ENCODE measurements at places on chromosomes 3 and 15.

DNA sequence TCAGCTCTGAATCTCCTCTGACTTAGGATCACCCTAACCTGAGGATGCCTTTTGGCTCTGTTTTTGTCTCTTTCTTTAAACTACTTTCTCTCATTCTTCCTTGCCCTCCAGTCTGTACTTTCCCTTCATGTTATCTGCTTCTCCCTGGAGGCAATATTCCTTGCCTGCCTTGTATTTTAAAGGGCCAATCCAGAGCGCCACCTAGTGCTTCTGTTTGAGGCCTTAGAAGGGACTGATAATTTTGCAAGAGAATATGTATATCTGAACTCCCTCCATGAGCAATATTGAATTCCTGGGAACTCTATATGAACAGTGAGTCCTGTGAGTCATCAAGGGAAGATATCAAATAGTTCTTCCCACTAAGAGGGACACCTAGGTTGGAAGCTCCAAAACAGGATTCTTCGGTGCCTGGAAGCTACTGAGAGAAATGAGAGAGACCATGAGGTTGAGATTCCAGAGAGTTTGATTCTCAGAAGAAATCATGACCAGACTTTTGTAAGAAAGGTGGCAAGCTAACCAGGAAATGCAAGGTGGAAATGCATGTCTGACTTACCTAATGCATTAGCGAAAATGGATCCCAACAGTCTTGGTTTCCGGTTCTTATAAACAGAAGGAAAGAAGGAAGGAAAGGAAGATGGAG lies 203.8 kb upstream of the CD96 start:
- DNase-seq = no peak

DNA sequence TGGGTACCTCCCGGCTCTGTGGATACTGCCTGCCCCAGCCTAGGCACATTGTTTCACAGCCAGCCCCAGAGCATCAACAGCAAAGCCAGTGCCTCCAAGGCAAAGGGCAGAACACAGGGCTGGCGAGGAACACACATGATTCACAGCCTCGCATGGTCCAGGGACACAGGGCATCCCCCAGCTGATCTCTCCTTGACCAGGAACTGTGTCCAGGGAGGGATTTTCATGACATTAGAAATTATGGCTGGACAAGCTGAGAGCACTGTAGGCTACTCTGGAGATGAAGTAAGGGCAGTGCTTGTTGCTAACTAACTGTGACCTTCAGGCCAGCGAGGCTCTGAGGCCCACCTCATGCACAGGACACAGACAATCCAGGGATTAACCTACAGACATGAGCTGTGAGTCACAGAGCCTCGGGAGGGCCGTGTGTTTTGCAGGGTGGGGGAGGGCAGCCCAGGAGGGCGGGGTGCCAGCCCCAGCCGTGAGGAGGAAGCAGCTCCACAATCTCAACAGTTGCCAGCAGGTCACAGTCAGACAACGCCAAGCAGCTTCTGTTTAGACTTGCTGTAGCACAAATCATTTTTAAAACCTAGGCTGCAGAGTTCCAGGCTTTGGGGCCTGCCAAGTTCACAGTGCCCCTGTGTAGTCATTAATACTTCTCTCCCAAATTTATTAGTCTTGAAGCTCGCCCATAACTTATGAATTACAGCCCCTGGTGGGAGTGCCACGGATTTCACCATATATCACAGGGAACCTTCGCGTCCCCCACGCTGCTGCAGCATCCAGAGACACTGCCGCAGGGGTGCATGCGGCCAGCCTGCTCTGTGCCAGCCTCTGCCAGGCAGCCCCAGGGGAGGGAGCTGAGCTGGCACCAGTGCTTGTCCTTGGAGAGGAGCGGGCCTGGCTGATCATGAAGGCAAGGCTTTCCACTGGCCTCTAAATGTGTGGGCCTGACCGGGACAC lies 114.7 kb downstream of the ETFA start:
- no peak for DNase-seq

DNA sequence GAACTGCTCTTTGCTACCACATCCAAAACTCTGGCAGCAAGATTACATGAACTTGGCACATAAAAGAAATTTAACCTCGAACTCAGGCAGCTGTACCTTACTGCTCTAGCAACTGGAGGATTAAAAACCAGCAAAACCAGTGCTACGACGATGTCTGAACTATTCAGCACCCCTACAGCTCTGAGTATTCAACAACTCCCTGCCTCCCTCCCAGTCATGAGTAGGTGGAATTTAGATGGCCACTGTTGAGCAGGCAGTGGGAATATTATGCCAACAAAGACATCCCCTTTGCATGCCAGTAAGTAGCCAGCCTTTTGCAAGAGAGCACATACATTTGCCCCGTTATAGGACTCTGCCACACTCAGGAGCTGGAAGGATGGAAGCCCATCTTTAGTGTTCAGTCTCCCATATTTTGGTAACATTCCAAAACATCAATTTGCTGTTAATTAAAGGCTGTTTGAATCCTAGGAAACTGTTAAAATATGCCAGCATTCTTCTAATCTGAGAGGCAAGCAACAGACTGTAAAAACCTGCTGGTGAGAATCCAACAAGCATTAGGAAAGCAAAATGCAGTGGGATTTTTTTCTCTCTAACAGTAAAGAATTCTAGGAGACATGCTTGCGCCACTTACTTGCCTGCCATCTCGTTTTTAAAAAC lies 85.4 kb downstream of the ZNF385D start:
- DNase-seq = no peak

GRCh38 chr3:150521463-150521862 lies 24.8 kb downstream of the SERP1 start:
- no peak for DNase-seq

- no peak for DNase-seq
Measured at GRCh38 chr3:197734667-197735318, 1.9 kb downstream of the RUBCN start.

GRCh38 chr3:195131176-195131575 lies 139.8 kb downstream of the XXYLT1 start:
- DNase-seq = no peak

DNA sequence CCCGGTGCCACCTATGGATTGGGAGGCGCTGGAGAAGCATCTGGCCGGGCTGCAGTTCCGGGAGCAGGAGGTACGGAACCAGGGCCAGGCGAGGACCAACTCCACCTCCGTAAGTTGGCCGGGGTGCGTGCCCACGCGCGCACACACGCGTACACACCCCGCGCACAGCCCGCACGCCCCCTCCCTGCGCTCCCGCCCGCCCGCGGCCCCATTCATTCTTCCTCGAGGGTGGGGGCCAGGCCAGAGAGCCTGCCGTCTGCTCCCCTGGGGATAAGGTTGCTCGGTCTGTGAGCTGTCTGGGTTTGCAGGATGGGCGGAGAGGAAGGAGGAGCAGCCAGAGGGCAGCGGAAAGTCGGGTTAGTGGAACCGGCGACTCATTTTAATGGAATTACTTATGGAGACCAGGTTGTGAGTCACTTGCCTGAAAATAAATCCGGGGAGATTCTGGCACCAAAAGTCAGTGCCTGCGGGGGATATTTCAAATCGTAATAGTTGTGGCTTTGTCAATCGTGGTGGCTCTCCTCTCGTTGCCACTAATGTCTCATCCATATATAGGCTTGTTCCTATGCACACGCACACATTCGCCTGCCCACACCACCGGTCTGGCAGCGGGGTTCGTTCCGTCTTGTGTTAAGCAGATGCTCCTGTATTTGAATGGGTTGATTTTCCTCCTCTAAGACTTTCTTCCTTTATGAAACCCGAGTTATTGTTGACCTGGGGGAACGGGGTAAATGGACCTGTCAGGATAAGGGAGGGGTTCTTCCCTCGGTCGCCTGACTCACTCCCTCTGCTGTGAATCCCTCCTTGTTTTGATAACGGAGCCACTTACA lies 223.4 kb upstream of the IL12A start:
- no peak for DNase-seq

DNA sequence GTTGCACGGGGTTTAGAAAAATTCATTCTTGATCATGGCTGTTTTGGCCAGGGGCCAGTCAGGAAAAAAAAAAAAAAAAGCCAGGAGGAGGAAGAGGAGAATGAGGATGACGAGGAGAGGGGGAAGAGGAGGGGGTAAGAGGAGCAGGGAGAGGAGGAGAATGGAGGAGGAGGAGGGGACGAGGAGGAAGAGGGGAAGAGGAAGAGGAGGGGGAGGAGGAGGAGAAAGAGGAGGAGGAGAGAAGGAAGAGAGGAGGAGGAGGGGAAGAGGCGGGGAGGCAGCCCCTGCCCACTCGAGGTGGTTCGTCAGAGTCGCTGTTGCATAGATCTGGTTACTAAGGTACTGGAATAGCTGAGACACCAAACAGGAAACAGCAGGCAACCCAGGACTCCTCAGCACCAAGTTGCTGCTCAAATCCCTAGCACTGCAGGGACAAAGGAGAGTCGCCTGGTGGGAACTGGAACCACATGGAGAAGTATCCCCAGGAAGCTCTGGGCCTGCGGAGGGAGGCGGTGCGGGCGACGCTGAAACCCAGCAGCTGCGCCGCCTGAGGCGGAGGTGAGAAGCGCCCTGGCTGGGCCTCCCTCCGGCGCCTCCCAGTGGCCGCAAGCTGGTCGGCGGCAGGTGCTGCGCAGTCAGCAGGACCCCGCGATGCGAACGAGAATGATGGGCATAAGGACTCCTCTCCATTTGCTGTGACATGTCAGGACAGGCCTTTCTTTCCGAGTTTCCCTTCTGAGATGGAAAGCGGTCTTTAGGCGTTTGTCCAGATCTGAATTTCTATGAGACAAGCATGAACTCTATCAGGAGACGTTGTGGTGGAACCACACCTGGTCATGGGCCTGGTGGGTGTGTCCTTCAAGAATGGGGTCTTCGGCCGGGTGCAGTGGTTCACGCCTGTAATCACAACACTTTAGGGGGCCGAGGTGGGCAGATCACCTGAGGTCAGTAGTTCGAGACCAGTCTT lies 17.5 kb downstream of the FAM240A start:
- DNase-seq = peak; percentile 41

DNA sequence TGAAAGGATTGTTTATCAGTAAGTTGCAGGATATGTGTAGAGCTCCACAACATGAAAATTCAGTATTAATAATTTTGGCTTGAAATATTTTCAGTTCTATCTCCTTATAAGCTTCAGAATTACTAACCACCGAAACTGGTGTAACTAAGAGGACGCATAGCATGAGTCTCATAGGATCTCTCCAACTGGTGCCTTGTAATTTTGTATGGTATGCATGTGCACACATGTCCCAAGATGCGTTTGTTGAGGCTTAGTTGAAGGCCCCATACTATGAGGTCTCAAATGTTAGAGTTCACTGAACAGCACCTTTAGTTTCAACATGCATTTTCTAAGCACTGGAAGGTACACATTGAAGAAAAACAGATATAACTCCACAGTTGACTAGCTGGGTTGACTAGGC lies 195.4 kb downstream of the TP63 start:
- no peak for DNase-seq

GRCh38 chr3:186012137-186012536 lies 74.3 kb upstream of the TRA2B start:
- DNase-seq = no peak

DNA sequence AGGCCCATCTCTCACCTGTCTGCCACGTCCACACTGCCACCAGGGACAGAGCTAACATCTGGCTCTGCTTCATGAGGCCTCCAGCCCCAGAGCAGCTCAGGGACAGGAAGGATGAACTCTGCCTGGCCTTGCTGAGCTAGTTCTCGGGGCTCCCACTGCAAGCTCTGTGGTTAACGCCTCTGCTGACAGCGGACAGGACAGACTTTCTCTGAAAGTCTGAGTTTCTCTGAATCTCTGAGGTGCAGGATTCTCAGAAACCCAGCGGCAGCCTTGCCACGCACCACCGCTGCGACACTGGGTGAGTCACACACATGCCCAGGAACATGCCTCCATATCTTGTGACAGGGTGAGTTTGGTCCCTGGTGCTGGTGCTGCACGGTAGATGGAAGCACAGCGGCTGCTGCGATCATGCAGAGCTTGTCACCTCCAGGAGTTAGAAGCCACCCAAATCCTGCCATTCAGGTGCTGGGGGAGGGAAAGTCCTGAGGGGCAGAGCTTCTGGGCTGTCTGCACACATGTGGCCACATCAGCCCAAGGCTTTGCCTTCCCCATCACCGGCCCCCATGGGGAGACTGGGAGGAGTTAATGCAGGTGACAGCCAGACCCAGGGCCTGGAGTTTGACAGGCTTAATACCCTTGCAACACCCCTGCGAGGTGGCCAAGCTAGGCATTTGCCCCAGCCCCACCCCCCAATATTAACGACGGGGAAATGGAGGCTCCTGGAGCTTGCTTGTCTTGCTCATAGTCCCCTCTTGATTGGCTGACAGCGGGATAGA lies 267.0 kb downstream of the PLCL2 start:
- peak; percentile 55 for DNase-seq

DNA sequence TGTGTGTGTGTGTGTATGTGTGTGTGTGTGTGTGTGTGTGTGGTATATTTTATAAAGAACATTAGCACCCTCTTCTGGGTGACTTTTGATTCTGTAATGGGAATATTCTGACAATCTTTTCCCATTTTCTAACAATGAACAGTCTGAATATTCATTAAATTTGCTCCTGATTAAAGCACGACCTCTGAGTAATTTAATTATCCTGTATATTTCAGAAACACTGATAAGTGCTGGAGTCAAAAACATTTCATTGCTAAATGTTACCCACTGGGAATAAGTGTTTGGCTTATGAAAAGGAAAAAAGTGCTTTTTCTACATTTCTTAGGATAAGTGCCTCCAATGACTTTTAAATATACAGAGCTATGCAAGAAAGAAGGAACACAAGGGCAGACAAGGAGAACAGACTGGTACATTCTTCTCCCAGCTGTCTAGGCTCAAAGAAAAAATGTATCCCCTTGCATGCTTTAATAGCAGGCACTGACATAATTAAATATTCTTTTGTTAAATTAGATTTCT lies 32.3 kb upstream of the SYNPR start:
- DNase-seq = no peak

DNA sequence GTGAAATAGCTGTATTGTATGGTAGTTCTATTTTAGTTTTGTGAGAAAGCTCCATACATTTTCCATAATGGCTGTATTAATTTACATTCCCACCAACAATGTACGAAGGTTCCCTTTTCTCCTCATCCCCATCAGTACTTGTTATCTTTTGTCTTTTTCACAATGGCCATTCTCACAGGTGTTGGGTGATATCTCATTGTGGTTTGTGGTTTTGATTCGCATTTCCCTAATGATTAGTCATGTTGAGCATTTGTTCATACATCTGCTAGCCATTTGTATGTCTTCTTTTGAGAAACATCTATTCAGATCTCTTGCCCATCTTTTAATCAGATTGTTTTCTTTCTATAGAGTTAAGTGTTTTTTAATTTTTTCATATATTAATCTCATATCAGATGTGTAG lies 931.9 kb downstream of the IGSF11 start:
- DNase-seq = no peak

- no peak for DNase-seq
Measured at GRCh38 chr15:91940496-91941381, 87.2 kb downstream of the SLCO3A1 start.

GRCh38 chr3:3448468-3448867 lies 269.0 kb upstream of the CRBN start:
- DNase-seq = no peak

GRCh38 chr3:24582431-24583403 lies 88.1 kb upstream of the THRB start:
- no peak for DNase-seq

- no peak for DNase-seq
Measured at GRCh38 chr3:643376-643775, 446.8 kb downstream of the CHL1 start.

- DNase-seq = no peak
Measured at GRCh38 chr3:139552632-139553365, 13.3 kb upstream of the RBP1 start.

All from activated CD8-positive, alpha-beta memory T cell treated with anti-CD3 and anti-CD28 coated beads for 1 hour (primary cell).